Gastroesophageal sphincter (tissue), 4 donors: ENCODE measurements at places on chromosomes 3 and 15.

DNA sequence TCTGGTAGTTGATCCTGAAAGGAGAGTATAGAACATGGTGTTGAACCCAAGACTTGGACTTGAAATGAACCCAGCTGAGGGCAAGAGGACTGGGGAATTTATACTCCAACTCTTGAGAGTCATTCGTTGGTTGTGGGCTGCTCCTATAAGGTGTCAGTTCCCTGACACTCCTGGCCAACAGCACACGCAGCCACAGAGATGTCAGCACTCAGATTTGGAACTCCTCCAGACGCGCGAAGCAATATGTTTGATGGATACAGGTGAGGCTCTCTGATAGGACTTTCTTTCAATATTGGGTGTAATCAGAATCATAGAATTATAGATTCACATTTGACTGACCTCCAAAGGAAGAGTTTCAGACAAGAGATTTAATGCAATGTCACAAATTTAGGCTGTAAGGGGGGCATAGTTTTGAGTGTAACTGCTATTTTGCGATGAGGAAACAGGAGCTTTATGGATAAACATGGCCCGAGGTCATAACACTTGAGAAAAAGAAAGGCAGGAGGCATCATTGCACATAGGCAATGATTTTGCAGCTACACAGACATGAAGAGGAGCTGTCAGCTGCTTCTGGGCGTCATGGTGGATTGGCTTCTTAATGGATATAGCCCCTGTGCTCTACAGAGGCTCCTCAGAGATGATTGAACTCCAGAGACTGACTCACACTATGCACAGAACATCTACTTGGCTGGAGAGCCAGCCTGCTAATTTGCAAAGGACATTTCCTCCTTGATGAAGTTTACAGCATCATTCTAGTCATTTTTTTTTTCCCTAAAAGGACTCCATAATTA lies 569.2 kb upstream of the RGMA start:
- no peak for ATAC-seq

GRCh38 chr3:196499061-196499460 lies 4.5 kb downstream of the RNF168 start:
- no peak for ATAC-seq

GRCh38 chr15:29656636-29657475 lies 165.4 kb downstream of the TJP1 start:
- ATAC-seq, result no peak

DNA sequence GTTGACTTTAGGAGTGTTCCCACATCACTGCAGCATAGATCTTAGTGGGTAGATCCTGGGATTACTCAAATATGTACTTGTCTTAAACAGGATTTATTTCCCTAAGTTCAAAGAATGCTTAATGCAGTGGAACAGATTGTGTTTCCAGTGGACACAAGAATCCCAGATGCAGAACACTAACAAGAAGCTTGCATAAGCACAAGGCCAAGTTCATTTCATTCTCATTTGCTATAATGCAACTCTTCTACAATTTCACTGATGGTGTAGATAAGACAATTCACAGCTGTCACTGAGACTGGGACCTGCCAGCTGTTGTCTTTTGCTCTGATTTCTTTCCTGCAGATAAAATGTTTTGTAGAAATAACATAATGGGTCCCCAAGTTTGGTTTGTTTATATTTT lies 225.6 kb downstream of the NFKBIZ start:
- ATAC-seq, result no peak

DNA sequence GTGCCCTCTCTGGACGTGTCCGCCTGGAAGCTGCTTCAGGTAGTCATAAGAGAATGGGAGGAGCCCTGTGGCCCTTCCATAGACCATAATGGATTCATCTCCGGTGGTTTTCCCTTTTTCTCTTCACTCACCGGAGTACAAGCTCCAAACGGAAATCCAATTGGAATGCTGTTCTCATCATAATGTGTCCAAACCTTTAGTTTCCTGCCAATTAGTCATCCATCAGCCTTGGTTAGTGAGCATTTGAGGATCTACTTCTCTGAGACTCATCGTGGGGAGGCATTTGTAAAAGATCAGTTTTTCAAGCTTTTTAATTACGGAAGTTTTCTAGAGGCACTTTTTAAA lies 34.9 kb downstream of the ABHD2 start:
- ATAC-seq, result no peak

DNA sequence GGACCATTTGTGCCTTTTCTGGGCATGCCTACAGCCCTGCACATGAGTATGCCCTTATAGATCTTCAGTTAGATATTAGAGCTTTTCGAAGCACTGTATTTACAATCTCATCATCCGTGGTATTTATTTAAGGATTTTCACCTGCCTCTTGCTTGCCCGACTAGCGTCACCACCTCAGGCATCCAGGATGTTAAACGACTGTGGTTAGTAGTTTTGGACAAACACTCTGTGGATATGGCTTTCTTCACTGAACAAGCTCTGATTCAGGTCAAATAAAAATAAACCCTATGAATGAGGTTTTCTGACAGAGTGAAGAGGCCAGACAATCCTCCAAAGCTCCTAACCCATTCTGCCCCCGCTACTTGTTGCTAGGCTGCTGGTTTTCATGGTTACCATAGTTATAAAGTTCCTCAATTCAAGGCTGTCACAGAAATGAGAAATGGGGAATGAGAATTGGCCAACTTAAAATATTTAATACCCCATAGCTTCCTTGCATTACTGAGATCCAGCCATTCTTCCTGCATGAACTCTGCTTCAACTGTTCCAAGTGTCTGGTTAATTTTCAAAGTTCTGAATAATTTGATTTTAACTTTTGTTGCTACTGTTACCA lies 440.1 kb downstream of the GABRG3 start:
- ATAC-seq, result no peak

GRCh38 chr3:107221856-107222255 lies 155.4 kb upstream of the CCDC54 start:
- no peak for ATAC-seq
